ENCODE measurements at places on chromosomes 7 and 10. TPM values are rescaled to one million over a fixed set of nuclear protein-coding genes. Genes with fewer than 3 reads are reported as not detected.
A peak's percentile ranks its signal among the peaks of the same experiment; 100 is the strongest.

The CYP3A7 gene
- total RNA-seq = 1.7 TPM

The ITPRID1 gene
- total RNA-seq = not detected

The MRLN gene
- not detected for total RNA-seq

The OR13A1 gene
- total RNA-seq = not detected

The AKR1D1 gene
- 0.14 TPM for total RNA-seq

The PNLIP gene
- not detected for total RNA-seq

The TYSND1 gene
- 23.0 TPM for total RNA-seq

The FAM149B1 gene
- 18.7 TPM for total RNA-seq

The LRGUK gene
- total RNA-seq = 5.2 TPM

The GPER1 gene
- 8.1 TPM for total RNA-seq

The C7orf25 gene
- total RNA-seq = 10.5 TPM

The RADIL gene
- 10.5 TPM for total RNA-seq

DNA sequence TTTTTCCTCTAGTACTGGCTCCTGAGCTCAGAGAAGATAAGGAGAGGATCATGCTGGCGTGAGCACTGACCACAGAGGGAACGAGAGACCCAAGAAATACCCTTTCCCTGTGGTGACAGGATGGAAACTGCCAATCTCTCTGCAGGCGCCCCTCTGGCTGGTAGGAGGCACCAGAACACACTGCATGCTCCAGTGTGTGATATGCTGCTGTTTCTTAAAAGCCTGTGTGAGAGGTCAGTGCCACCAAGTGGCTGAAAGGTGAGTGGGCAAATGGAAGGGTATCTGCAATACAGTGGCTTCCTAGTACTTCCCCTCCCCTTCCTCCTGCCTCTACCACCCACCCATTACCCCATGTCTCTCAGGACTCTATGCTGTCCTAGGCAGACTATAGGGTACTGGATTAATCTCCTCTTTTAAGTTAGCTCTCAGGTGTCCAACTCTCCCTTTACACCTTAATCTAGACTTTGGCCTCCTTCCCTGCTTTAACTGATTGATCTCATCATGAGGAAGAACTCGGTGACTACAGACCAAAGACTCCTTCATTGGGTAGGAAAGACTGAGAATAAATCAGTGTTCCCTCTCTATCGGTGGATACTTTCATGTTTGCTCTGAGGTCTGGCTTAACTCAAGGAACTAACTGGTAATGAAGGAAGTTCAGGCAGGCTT, 283.6 kb downstream of the ADRA2A start:
- DNase-seq = no peak

DNA sequence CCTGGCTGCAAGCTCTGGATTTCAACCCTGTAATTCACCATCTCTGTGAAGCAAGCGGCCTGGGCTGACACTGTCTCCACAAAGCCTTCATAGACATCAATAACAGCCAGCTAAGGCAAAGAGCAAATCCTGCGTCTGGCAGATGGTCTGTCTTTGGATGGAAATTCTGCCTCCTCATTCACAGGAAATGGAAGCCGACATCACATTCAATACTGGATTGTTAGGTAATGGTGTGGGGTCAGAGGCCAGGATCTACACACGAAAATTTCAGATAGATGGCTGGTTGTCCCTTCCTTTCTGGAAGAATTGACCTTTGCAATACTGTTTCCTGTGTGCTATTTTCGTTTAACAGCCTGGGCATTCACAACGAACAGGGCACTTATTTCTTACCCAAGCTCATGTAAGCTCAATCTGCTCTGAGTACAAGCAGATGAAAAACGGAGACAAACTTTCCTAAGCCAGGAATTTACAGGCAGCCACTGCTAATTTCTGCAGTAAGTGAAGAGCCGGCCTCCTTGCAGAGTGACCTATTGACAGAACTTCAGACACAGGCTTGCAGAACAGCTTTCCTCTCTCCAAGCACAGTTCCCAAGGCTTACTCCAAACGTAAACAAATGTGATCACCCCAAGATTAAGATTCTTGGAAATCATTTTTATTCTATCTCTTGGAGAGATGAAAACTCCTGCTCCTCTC, 3.1 kb upstream of the ADAM12 start:
- no peak for DNase-seq

DNA sequence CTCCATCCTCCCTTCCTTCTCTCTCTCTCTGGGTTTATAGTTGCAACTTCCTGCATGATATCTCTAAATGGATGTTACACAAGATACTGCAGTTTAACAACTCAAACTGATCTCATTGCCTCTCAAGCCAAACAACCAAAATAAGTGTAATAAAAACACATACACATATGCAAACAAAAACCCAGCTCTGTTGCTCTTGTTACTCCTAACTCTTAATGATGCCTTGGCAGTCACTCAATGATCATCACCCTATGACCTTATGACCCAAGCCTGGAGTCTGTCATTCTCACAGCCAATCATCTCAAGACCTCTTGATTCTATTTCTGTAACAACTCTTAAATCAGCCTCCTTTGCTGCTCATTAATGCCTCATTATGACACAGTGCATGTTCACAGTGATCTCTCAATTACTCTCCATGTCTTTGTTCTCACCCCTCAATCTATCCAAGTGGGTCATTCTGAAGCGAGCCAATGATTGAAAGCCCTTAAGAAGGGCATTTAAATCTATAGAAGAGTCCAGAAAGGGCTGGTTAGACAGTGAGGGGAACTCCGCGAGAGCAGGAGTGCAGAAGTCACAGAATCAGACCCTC, 210.9 kb downstream of the INHBA start:
- DNase-seq = no peak

DNA sequence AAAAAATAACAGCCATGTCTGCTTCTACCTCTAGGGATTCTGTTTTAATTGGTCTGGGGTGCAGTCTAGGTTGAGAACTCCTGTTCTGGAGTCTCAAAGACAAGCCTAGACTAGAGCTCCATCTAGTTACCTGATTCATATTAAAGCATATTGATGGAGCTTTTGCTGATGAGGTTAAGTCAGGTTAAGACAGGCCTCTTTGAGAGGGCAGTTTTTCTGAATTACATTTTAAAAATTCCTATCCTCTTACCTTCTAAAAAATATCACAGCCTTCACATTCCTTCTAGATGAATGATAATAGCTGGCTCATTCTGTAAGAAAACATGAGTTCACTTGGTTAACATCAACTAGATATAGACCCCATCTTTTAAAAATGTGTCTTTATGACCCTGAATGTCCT, 28.9 kb downstream of the MGAM start:
- DNase-seq = no peak

DNA sequence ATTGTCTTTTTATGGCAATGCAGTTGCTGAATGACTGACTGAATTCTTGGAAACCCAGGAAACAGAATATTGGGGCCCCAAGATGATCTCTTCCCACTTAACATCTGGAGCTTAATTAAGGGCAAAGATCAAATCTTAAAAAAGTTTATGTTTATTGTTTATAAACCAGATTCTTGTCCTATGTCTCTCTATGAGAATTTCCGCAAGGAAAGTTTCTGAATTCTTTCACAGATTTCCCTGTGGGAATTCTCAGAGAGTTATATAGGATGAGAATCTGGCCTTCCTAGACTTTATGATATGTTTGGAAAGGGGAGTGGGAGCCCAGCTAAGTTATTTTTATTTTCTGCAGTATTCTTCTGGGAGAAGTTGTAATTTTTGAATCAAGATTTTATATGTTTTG, 166.3 kb downstream of the RNLS start:
- DNase-seq = no peak

GRCh38 chr7:24025094-24025493, 258.9 kb upstream of the NPY start:
- no peak for DNase-seq

GRCh38 chr10:118571123-118571522, 24.3 kb downstream of the PRLHR start:
- DNase-seq = no peak

DNA sequence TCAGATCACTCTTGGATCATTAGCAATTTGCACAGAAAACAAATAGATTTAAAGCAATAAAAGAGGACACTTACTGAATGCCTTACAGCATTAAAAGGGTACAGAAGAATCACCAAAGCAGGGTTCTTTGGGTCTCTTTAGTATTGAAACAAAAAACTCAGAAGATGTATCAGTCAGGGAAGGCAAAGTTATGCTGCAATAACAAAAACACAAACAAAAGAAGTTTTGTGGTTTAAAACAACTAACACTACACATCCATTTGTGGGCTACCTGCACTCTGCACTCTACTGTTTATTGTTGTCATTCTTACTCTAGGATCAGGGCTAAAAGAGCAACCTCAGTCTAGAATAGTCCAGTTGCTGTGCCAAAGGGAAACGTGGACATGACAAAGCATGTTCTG, 216.4 kb downstream of the GPAM start:
- DNase-seq = no peak

- no peak for DNase-seq
These were observed 24.4 kb downstream of the RALA start for GRCh38 chr7:39647816-39648215.

DNA sequence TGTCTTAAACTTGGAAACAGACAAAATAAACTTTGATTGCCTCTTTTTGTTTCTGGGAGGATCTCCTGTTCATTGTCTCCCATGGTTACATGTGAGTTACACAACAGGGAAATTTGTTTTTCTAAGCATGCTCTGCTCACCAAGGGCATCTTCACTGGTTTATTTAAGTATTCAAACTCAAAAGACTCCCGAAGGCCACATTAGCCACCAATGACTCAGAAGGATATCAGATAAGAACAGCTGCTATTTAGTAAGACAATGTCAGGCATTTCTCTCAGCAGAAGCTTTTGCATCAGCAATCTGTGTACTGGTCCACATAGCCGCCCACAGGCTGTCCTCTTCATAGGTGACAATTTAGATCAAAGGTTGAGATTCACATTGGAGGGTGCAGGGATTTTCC, 19.3 kb downstream of the OR6B1 start:
- no peak for DNase-seq

DNA sequence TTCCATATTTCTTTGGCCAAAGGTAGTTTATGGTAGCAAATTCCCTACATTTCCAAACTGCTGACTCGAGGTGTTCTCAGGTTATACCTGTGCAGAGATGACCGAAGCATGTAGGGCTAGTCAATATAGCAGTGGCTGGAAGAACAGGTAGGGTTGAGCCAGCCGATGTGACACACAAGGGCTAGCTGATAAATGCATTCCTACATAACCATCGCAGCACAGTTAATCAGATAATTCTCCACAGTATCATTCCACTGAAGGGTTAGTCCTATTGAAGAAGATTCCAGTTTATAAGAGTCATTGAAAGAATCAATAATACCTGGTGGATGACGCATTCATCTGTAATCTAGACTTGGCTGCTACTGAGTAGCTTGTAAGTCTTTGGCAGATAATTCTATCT, 220.0 kb downstream of the KIF20B start:
- no peak for DNase-seq

GRCh38 chr10:108385963-108386362, 1221.5 kb upstream of the SORCS1 start:
- DNase-seq = no peak

DNA sequence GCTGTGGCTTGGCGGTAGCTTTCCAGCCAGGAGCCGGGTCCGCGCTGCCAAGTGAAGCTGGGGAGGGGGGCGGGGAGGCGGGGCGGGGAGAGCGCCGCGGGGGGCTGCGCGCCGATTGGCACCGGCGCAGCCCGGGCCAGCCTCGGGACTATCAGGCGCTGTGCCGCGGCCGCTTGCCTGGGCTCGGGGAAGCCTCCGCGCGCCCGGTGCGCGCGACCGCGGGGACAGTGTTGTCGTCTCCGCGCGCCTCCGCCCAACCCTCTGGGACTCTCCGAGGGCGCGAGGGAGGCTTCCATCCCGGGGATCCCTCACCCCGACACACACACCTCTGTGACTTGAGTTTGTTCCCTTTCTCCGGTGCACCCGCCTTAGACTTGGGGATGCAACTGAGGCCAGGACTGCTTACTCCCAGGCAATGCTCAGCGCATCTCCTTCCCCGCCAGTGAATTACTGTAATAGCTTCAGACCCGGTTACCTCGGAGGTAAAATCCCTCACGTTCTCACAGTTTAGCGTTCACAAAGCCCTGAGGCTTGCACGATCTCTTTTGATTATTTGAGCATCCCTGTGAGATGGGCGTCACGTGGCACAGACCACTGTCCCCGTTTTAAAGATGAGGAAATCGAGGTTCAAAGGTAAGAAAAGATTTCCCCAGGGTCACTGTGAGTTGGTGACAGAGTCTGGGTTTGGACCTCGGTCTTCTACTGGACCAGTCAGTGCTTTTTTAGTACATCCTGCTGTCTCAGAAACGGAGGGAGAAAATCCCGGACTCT, at the start of gene NKX1-2:
Gene NKX1-2 (minus strand): TSS at position 24 of the 771 bp plus-strand sequence. CDS start 92 bp downstream, outside the sequence.
- no peak for DNase-seq

- DNase-seq = no peak
These were observed 174.9 kb downstream of the CREB5 start for GRCh38 chr7:28587211-28587610.

GRCh38 chr7:47217570-47218360, 364.1 kb downstream of the TNS3 start:
- DNase-seq = no peak

DNA sequence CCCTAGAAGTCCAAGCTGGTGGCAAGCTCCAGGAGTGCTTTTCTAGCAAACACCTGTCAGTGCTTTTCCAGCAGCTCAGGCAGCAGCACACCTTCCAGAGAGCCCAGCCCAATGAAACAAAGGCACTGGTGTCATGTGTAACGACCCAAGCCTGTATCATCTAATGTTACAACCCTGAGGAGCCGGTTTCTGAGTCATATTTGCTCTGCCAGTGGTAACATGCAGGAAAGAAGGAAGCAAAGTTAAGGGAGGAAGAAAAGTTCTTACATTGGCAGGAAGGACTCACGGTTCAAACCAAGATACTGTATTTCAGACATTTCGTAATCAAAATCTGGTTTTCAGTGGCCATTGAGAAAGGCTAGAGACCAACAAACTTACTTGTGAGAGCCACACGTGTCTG, at the start of gene ANKRD22:
Gene ANKRD22 (minus strand): TSS at position 139 of the 400 bp plus-strand sequence. CDS start 237 bp downstream, outside the sequence.
- DNase-seq = peak; percentile 87

DNA sequence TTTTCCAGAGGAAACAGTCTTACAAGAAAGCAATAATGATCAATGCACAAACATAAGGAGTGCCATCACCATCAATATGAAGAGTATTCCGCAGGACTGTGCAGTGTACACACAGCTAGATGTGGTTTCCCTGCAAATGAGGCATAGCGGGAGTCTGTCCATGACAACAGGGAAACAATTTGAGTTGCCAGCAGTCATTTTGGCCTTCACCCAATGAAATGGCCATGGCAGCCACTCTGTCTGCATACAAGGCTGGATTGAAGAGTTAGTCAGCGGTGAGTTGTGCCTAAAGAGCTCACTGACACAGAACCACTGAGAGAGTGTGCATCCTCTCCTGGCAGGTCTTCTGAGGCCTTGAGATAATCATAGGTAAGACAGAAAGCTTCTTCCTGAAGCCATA, 303.3 kb downstream of the IPMK start:
- DNase-seq = no peak

- DNase-seq = no peak
These were observed 453 bp downstream of the URGCP start for GRCh38 chr7:43905956-43906330.

DNA sequence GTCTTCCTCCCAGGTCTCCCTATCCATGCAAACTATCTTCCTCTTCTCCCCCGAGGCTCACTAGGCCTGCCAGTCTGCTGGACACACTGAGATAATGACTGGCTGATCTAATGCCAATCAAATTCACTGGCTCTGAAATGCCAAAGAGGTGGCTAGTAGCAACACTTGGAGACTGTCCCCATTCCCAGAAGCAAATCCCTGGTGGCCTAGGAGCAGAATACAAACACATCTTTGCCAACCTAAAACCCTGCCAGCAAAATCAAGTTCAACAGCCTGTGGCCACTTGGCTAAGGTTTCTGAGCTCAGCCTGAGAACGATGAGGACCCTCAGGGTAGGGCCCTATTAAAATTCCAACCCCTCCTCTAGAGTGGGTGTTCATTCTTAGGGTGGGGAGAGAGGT, 46.6 kb downstream of the SH3PXD2A start:
- no peak for DNase-seq

All from upper lobe of left lung (tissue), 6 donors.